Cortex of kidney (tissue), 1 donor: ENCODE measurements at places on chromosomes 11 and 22.

DNA sequence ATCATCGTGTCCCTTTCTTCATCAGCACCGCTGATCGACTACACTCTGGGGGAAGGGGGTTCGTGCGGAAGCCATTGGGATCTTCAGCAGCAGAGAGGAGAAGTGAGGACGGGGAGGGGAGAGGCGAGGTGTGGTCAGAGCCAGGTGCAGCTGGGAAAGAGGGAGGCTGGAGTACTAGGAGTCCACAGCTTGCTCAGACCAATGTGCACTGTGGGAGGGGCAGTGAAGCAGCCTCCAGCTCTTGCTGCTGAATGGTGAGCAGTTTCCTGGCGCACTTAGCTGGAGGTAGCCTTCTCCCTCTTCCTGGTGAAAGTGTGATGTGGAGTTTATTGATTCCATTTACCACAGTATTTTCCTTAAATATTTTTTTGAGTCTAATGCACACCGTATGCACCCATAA, 99.0 kb upstream of the NECTIN1 start:
- no peak for DNase-seq

DNA sequence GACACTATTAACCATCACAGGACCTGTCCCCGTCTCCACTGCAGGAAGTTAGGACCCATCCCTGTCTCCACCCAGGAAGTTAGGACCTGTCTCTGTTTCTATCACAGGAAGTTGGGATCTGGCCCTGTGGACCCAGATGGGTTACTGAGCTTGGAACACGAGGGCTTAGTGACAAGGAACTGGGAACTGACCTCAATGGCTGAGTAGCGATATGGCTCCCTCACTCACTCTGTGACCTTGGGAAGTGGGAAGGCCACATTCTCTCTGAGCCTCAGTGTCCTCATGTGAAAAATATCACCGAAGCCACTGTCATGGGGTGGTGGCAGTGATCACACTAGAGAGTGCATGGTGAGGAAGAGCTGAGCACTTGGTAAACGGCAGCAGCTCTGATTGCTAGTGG, 59.4 kb downstream of the FBLN1 start:
- no peak for DNase-seq

GRCh38 chr22:44427611-44428470, 70.2 kb downstream of the RTL6 start:
- no peak for DNase-seq

DNA sequence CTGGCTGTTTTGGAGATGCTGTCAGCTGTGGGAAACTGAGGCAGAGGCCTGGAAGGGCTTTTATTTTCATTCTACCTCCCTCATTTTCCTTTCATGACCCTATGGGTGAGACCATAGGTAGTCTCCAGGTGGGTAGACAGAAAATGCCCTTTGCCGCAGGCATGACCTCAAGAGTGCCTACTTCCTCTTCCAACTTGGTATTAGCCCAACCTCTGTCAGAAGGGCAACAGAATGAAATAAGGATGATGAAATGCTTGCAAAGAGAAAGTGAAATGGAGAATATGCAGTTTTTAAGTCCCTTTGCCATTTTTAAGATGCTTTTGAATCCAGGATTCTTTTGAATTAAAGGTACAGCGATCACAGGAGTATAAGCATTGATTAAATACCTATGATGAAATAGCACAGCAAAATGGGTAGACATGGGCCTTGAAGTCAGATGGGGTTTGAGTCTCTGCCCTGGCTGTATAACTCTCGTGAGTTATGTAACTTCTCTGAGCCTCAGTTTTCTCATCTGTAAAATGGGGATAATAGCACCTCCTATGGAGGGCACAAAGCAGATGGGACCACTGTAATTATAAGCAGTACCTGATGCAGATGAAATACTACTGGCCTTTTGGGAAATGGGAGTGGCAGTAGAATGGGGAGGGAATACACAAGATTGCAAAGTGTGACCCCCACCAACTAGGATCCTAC, 3.7 kb downstream of the ASPHD2 start:
- DNase-seq, result no peak

GRCh38 chr11:36010010-36010740, 66.3 kb downstream of the LDLRAD3 start:
- DNase-seq, result no peak

- DNase-seq, result no peak
Measured at GRCh38 chr11:123510579-123510905, 80.5 kb downstream of the GRAMD1B start.

DNA sequence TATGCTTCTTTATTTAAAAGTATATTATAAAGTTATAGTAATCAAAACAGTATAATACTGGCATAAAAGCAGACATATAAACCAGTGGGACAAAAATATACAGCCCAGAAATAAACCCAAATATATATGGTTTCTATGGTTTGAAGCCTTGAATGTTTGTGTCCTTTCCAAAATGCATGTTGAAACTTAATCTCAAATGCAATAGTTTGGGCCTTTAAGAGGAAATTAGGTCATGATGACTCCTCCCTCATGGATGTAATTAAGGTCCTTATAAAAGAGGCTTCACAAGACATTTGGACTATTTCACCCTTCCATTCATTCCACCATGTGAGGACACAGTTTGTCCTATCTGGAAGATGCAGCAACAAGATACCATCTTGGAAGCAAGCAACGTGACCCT, at the start of gene MS4A6E:
TSS of gene MS4A6E (plus strand) at position 301 of the 400 bp plus-strand sequence. CDS start 7,641 bp downstream, outside the sequence.
- no peak for DNase-seq

GRCh38 chr11:81658722-81659121, 1074.9 kb downstream of the FAM181B start:
- DNase-seq, result no peak

- DNase-seq, result no peak
Measured at GRCh38 chr22:18067548-18068341, 10.0 kb upstream of the PEX26 start.

- DNase-seq, result no peak
Measured at GRCh38 chr11:20592741-20593140, 6.7 kb upstream of the SLC6A5 start.

- no peak for DNase-seq
Measured at GRCh38 chr22:20026204-20026908, 5.4 kb downstream of the TANGO2 start.

DNA sequence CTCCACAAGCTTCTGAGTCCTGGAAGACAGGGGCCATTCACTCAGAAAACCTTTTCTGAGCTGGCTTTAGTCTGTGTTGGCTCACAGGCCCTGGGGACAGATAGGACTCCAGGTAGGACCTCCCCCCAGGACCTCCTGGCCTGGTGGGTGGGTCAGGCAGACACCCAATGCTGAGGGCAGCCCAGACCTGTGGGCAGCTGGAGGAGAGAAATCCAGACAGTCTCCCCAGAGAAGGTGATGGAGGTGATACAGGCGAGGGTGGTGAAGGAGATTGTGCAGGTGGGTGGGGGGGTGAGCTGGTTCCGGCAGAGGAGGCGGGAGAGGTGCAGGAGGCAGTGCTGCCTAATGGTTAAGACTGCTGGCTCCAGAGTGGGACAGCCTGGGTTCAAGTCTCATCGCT, 15.6 kb downstream of the LRRC32 start:
- DNase-seq, result no peak

DNA sequence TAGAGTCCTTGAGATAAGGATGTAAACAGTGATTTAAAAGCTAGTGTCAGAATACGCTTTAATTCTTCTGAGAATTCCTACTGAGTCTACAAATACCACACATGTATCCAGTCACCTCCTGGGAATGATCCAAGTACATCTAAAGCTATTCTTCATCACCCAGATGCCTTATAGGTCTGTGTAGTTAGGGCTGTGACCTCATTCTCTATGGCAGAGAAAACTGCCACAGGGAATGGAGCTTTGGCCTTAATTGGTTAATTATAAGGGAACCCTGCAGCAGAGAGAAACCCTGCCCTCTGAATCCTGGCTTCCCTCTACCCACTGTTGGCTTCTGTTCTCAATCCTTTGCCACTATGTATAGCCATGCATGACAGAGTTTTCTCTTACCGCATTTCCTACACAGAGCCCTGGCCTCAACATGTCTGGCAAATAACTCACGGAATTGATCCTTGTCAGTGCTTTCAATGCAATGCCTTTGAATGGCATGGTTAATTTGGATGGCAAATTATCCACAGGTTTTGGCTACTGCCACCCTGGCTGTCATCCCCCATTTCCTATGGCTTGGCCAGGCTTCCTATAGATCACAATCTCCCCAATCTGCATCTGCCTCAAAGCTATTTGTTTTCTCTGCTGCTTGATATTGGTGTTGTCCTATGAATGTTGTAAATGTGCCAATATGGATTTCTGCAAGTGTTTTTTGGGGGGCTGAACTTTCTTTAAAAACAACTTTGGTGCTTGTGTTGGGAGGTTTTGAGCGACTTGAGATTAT, 2.9 kb downstream of the DIXDC1 start:
- no peak for DNase-seq

- DNase-seq, result no peak
Measured at GRCh38 chr22:40326905-40327735, 19.2 kb upstream of the ADSL start.

DNA sequence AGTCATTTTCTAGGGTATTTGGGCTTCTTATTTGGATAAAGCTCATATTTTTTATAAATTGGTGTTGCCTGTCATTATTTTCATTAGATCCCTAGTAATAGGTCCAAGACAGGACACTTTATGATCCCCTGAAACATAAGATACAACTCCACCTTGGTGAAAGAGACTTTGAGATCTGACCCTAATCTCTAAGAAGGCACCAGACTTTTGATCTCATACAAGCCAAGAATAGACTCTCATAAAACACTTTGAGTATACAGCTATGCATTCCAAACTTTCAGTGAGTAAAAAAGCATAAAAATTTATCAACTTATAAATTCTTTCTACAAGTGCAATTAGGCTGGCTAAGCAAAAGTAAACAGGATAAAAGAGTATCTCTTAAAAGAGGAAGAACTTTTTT, 451.2 kb downstream of the MN1 start:
- DNase-seq, result no peak

DNA sequence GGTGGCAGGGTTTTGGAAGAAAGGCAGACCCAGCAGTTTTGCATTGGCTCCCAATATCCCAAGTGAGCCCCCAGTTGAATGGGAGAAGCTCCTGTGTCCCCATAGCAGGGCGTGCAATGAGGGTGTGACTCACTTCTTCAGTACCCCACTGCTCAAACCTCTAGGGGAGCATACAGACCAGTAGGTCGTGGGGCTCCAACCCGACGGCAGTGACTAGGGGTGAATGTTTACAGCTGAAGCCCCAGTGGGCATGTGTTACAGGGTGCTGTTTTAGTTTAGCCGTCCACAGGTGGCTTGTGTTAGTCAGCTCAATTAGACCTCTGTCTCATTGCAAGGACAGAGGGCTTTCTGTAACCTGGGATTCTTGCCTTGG, 564.5 kb upstream of the CNTN5 start:
- DNase-seq, result no peak

DNA sequence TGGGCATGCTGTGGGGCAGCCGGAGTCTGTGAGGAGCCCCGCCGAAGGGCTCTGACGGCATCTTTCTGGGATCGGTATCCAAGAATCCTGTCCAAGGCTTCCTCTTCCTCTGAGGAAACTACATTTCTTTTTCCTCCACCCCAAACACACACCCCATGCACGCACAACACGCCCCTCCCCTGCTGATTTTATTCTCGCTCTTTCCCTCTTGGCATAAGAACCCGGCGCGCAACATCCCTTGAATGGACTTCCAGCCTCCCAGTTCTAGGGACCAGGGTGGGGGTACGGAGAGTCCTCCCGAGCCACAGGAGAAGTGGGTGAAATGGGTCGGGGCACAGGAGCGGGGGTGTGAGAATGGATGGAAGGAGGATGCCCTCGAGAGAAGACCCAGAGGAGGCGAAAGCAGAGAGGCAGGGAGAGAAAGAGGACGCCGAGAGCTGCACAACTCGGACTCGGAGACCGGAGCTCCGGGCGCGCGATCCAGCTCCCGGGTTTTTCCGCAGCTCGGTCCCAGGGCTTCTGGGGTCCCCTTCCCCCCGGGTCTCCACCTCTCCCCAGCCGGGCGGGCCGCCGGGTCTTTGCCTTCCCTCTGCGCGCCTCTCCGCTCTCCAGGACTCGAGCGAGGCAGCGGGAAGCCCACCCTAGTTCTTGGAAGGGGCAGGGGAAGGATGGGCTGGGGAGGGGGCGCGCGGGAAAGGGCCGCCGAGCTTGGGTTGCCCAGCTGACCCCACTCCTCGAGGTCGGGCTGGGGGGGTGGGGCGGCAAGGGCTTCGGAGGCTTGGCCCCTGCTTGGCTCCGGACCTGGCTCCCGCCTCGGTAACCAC, 1.5 kb upstream of the LARGE1 start:
- no peak for DNase-seq

DNA sequence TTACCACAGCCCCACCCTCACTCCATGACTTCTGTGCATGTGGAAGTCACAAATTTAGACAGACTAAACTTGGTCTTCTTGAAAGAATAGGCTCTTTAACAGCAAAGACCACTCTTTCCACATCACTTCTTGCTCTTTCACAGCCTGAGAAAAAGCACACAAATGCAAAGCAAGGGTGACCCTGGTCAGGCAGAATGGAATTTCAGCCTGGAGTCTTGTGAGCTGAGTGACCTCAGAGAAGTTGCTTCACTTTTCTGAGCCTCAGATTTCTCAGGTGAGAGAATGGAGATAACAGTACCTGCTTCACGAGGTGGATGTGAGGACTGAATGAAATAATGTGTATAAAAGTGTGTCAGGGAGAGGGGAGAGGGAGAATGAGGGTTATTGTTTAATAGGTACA, 26.8 kb upstream of the LIPT2 start:
- DNase-seq, result no peak

DNA sequence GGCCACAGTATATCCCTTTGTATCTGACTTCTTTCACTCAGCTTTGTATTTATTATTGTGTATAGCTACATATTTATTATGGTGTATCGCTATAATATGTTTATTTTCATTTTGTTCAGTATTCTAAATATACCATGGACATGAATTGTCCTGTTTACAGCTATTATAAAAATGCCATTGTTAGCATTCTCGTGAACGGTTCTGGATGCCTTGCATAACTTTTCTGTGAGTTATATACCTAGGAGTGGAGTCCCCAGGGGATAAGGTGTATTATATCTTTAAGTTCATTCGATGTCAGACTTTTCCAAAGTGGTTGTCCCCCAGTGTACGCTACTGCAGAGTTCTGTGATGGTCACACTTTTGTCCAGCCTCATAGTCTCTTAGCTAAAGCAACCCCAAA, 301.7 kb downstream of the TMEM135 start:
- DNase-seq, result no peak

DNA sequence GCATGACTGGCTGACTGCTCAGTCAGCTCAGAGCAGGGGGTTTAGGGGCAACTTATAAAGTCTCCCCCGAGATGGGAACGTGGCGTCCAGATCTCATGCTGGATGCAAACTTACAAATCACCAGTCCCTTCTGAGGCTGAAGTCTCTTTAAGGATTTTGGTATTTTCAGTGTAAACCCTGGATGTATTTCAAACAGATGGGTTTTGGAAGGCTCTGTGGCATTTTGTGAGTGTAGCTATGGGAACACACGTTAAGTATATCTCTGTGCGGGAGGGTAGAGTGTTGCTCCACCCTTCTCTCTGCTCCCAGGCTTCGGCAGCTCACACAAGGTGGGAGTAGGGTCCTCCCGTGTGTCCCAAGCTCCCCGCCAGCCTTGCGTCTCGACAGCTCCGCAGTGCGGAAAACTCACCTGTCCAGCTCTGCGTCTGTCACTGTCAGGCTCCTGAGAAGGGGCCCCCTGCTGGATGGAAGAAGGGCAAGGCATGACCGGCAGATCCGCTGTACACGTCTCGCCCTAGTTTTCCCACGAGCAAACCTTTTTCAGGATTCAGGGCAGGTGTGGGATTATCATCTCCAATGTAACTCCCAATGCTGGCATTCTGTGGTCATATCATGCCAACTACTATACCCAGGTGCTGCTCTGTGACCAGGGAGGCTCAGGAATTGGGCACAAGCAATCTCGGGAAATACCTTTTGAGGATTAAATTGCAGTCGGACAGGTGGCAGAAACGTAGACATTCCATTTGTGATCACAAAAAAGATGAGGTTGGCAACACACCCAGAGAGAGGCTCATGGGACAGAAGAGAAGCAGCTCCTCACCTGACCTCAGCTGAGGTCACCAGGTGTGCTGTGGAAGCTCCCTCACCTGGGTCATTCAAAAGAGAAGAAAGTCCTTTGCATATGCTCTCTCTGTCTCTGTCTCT, 313.9 kb upstream of the B3GAT1 start:
- DNase-seq, result no peak
